ENCODE measurements at places on chromosomes 2 and 18. TPM values are rescaled to one million over a fixed set of nuclear protein-coding genes. Genes with fewer than 3 reads are reported as not detected.
A peak's percentile ranks its signal among the peaks of the same experiment; 100 is the strongest.

DNA sequence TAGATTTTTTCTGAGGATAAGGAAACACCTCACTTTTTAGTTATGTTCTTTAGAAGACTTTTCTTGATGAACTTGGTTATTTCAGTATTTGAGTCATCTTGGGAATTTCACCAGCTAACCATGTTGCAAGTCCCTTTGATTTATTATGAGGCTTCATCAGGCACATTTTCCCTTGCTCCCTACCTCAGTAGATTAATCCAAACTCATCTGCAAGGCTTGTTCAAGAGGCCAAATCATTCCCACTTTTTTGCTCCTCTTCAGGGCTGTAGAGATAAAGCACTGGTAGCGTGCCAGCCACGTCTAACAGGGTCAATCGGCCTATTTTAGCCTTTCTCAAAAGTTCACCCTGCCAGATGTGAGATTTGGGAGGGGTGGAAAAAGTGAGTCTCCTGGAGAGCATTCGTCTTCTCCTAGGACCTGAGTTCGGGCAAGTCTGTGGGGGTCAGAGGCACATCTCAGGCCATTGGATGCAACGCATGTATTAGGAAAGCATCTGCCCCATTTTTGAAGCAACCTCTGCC is 120.3 kb downstream of the RDH14 start:
- no peak for DNase-seq

DNA sequence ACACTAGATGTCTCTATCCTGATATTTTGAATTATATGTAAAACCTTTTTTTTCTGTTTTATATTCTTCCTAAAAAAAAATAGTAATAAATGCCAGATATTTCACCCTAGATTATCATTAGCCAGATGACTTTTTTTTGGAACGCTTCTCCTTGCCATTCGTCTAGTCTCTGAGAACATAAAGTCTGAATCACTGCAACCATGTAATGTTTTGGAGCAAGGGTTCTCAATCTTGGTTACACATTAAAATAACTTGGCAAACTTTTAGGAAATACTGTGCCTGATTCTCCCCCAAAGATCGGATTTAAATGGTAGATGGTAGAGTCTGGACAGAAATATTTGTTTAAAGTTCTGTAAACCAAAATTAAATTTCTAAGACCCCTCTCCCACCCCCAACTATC is 21.0 kb downstream of the SLC25A52 start:
- no peak for DNase-seq

DNA sequence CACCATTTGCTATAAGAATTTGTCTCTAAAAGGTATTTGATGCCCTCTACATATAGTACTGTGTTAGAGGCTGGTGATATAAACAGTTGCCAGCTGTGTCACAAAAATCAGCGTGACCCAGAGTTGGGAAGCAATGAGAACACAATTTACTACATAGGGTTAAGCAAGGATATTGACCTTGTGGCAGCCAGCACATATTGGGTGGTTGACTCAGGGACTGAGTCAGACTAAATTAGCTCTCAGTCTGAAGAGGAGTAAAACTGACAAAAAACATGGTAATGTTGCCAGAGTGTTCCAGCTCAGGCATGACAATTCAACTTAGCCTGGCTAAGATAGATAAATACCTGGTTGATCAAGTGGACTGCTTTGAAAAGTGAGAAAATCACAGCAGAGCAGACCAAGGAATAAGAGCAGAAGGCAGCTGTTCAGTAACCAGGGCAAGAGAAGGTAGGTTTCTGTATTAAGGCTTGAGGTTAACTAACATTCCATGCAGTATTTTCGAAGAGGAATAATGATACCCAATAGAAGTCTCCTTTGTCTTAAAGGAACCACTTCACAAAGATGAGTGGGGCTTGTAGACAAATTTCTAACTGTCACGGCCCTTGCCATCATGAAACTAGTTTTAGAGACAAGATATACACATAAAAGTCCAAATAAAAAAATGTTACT is 108.2 kb upstream of the ERBB4 start:
- no peak for DNase-seq

DNA sequence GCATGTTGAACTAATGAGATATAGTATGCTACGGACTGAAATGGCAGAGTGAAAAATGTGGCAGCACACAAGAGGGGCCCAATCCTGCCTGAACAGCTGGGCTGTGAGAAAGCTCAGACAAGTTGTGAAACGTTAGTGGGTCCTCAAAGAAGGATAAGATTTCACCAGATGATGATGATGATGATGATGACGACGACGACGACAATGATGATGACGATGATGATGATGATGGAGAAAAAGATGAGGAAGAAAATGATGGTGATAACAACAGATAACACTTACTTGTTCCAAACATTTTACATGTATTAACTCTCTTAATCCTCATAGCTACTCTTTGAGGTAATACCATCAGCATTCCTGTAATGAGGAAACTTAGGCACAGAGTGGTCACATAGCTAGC is 94.2 kb downstream of the WDPCP start:
- no peak for DNase-seq

- no peak for DNase-seq
These were observed 81.7 kb upstream of the SEC11C start for GRCh38 chr18:59057969-59058368.

DNA sequence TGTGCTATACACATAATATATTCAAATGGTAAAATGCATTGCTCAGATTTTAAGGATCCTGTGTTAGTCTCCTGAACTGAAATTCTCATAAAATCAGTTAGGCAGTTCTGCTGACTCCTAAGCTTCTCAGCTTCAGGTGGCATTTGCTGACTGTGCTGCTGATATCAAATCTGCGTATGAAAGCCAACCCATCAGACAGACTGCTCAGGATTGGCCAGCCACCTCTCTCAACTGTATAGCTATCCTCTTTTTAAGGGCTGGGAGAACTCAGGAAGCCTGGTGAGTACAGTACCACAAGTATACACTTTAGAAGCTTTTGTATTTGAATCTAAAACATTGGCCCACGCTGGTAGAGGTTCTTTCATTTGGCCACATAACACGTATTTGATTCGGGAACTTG is 28.7 kb downstream of the PTCD3 start:
- DNase-seq: no peak

DNA sequence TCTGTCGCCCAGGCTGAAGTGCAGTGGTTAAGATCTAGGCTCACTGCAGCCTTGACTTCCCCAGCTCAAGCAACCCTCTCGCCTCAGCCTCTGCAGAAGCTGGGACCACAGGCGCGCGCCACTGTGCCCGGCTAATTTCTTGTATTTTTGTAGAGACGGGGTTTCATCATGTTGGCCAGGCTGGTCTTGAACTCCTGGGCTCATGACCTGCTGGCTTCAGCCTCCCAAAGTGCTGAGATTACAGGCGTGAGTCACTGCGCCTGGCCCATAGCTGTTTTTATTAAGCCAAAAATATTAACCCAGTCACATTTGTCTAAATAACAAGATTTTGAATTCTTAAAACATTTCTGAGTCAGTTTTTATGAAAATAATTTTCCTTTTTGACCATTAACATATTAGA is 6.3 kb upstream of the SFT2D3 start:
- no peak for DNase-seq

GRCh38 chr2:27016801-27017325 is 15.9 kb upstream of the TMEM214 start:
- peak; percentile 90 for DNase-seq

- DNase-seq: no peak
These were observed 163.5 kb downstream of the UXS1 start for GRCh38 chr2:106030287-106031268.

GRCh38 chr2:208827549-208828221 is 421.1 kb downstream of the PTH2R start:
- DNase-seq: no peak

DNA sequence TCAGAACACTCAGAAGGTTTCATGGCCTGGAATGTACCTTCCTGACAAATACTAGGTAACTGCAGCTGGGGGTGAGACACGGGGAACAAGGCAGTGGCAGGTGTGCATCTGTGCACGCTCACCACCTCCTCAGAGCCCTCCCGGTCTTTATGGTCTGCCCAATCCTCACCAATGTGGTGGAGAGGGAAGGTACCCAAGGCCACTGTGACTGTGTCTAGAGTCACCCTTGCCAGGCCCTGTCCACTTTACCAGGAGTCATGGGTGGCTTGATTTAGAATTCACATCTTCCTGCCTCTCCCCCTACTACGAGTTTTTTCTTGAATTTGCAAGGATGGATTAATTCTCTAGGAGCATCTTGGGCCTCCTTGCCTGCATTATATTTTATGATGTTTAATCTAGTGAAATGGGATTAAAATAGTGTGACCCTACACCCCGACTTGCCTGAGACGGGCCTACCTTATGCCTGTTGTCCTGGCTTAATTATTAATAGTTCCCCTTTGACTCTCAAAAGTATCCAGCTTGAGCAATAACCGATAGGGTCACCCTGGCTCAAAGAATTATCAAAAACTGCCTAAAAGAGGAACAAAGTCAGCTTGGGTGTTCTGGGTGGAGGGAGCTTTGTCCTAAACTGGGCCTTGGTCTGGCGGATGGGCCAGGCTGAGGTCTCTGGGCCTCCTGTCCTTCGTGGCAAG is 56.5 kb downstream of the ACAA2 start:
- no peak for DNase-seq

GRCh38 chr2:237128026-237128703 is 42.5 kb downstream of the COPS8 start:
- DNase-seq: peak; percentile 62

GRCh38 chr2:37323176-37323780 is 1.4 kb downstream of the PRKD3 start:
- no peak for DNase-seq

DNA sequence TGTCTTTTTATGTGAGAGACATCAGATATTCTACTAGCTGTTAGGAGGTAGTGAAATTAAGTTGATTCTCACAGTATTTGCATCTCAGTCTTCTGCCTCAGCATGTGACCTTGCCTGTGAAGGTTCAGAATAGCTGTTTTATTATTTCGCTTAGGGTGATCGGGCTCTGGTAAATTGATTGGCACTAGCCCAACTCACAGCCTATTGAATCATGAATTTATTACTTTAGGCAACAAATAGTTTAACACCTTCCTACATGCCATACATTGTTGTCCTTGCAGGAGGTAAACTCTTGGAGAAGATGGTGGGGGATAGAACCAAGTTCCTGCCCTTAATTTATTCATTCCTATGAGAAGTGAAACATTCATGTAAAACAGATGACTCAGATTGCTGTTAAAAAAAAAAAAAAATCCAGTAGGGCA is 101.9 kb downstream of the GPD2 start:
- no peak for DNase-seq

DNA sequence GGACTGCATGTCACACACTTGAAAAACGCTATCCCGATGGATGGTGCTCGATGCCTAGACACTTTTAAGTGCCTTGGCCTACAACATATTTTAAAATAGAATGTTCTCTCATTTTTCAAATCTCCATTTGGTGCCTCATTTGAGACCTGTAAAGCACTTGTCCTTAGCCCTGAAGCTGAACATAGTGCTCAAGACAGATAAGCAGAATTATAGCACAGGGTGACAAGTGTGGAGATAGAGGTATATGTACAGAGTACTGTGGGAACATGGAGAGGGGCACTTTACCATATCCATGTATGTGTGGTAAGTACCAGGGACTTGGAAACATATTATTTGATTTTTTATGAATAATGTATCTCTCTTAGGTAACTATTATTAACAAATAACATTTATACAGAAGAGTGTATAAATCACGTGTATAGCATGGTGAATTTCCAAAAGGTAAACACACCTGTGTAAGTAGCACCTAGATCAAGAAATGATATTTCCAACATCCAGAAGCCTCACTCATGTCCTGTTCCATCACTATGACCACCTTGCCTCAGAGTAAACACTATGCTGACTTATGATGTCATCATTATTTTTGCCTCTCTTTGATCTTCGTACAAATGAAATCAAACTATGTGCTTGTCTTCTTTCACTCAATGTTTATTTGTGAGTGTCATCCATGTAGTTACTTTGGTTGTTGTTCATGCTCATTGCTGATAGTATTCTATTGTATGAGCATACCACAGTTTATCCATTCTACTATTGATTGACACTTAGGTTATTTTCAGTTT is 103.6 kb downstream of the BABAM2 start:
- no peak for DNase-seq

GRCh38 chr2:202311823-202312388 is 46.3 kb downstream of the NOP58 start:
- no peak for DNase-seq

DNA sequence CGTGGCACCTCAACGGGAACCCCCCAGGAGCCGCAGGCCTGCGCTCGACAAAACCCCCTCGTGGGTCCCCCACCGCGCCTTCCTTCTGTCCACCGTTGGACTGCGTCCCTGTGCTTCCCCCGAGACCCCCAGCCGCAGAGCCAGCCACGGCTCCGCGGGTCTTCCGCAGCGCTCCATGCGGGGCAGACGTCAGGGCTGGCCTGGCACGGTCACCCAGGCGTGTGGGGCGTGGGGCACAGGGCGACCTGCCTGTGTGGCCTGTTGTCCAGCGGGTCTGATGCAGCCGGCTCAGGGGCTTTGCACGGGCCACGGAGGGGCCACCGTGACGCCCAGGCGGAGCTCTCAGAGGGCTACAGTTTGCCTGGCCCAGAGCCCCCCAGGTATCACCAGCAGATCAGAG is 11.0 kb downstream of the NFATC1 start:
- DNase-seq: no peak

GRCh38 chr18:9649164-9649540 is 34.8 kb upstream of the PPP4R1 start:
- DNase-seq: no peak

DNA sequence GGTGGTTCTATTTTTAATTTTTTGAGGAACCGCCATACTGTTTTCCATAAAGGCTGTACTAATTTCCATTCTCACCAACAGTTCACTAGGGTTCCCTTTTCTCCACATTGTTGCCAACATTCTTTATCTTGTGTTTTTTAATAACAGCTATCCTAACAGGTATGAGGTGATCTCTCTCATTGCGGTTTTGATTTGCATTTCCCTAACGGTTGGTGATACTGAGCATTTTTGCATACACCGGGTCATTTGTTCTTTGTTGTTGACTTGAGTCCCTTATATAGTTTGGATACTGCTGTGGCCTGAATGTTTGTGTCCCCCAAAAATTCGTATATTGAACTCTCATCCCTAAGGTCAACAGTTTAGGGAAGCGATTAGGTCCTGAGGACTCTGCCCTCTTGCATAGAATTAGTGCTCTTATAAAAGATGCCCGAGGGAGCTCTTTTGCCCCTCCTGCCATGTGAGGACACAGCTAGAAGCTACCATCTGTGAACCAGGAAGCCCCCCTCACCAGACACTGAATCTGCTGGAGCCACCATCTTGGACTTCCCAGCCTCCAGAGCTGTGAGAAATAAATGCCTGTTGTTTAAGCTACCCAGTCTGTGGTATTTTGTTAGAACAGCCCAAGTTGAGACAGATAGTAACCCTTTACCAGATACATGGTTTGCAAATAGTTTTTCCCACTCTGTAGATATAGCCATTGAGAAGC is 4.7 kb downstream of the IMP4 start:
- DNase-seq: no peak

GRCh38 chr2:8966123-8966908 is 37.2 kb downstream of the MBOAT2 start:
- no peak for DNase-seq

CDKL4 gene
- total RNA-seq: 0.41 TPM

SGPP2 gene
- not detected for total RNA-seq

FER1L5 gene
- 0.07 TPM for total RNA-seq

ZNF397 gene
- 30.0 TPM for total RNA-seq

FBXO41 gene
- total RNA-seq: 3.7 TPM

TUBA3D gene
- not detected for total RNA-seq

All from H7 (cell line).